Ovary (tissue), 10 donors: ENCODE measurements at places on chromosomes 2 and 18. TPM values are rescaled to one million over a fixed set of nuclear protein-coding genes. Genes with fewer than 3 reads are reported as not detected.

- peak; percentile 96 for DNase-seq
These were observed at the start of gene ALS2 for GRCh38 chr2:201780674-201781493. TSS of gene ALS2 (minus strand) at chr2:201780933. CDS start at chr2:201768885, 12,048 bp downstream.

GRCh38 chr2:27208486-27209050 is 3.3 kb upstream of the ATRAID start:
- DNase-seq = no peak

DNA sequence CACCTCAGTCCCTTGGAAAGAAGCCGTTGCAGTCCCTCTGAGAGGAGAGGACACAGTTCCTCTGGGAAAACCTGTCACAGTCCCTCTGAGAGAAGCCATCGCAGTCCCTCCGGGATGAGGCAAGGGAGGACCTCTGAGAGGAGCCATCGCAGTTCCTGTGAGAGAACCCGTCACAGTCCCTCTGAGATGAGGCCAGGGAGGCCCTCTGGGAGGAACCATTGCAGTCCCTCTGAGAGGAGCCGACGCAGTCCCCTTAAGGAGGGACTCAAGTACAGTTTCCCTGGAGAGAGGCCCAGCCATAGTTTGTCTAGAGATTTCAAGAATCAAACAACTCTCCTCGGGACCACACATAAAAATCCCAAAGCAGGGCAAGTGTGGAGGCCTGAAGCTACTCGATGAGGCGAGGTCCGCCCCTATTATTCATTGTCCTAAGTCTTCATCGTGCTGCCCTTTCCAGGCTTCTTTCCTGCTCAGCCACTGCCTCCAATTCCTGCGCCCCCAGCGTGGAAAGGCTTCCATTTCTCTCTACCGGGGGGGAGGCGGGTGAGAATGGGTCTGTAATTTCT is 630 bp upstream of the ZNF512 start:
- DNase-seq = peak; percentile 28

DNA sequence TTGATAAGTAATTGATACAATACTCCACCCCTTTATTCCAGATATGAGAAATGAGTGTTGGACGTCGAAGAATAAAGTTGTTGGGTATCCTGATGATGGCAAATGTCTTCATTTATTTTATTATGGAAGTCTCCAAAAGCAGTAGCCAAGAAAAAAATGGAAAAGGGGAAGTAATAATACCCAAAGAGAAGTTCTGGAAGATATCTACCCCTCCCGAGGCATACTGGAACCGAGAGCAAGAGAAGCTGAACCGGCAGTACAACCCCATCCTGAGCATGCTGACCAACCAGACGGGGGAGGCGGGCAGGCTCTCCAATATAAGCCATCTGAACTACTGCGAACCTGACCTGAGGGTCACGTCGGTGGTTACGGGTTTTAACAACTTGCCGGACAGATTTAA is 26.3 kb downstream of the B3GNT2 start:
- no peak for DNase-seq

DNA sequence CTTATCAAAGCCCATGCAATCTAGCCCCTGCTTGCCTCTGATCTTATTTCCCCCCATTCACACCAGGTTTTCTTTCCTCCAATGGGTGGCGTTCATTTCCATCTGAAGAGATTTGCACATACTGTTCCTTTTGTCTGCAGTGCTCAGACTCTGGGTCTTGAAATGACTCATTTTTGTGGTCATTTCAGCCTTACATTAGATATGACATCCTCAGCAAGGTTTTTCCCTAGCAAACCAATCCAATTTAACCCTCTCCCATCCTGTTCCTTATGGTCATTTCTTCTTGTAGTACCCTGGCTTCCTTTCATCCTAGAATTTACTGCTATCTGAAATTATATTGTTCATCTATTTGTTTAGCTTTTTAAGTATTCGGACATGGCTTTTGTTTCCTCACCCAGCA is 42.5 kb upstream of the SCN1A start:
- DNase-seq = no peak

- DNase-seq = no peak
These were observed 40.7 kb downstream of the TTR start for GRCh38 chr18:31632356-31632755.

The PAIP2B gene
- 13.0 TPM for total RNA-seq

The TNFRSF11A gene
- 2.3 TPM for total RNA-seq

The KLF7 gene
- total RNA-seq = 43.1 TPM
